ENCODE measurements at places on chromosomes 1 and 21. TPM values are rescaled to one million over a fixed set of nuclear protein-coding genes. Genes with fewer than 3 reads are reported as not detected.

GRCh38 chr1:232416026-232416568 is 213.8 kb downstream of the SIPA1L2 start:
- no peak for DNase-seq

CFHR4 gene
- not detected for total RNA-seq

WNT9A gene
- total RNA-seq, result 1.2 TPM

FCRL5 gene
- total RNA-seq, result not detected

CELF3 gene
- total RNA-seq, result 22.6 TPM

All from progenitor cell of endocrine pancreas (in vitro differentiated cells).